Epithelial cell of alveolus of lung (primary cell): ENCODE measurements at places on chromosomes 2 and 18. TPM values are rescaled to one million over a fixed set of nuclear protein-coding genes. Genes with fewer than 3 reads are reported as not detected.

RTN4 gene
- total RNA-seq, result 356 and 458 TPM in 2 replicates

KCTD1 gene
- total RNA-seq, result 14.4 and 20.3 TPM in 2 replicates

PRKAG3 gene
- 0.40 TPM in 1 of 2 replicates, not detected in the other for total RNA-seq

MEP1B gene
- total RNA-seq, result not detected in 2 replicates

TBR1 gene
- total RNA-seq, result under 0.01 and 0.32 TPM in 2 replicates

KATNAL2 gene
- 0.65 and 1.1 TPM in 2 replicates for total RNA-seq

SLC4A3 gene
- 3.8 and 4.0 TPM in 2 replicates for total RNA-seq

NAT8 gene
- total RNA-seq, result not detected in 2 replicates

FSHR gene
- not detected in 2 replicates for total RNA-seq

ANKRD62 gene
- not detected in 2 replicates for total RNA-seq

CROCC2 gene
- total RNA-seq, result 0.80 TPM in 1 of 2 replicates, not detected in the other

FAM117B gene
- 2.6 and 5.9 TPM in 2 replicates for total RNA-seq

ALK gene
- total RNA-seq, result not detected in 2 replicates

COL3A1 gene
- total RNA-seq, result 1,834 and 2,433 TPM in 2 replicates

TRIM54 gene
- 0.24 TPM in 1 of 2 replicates, not detected in the other for total RNA-seq

WNT10A gene
- total RNA-seq, result 0.08 TPM in 1 of 2 replicates, not detected in the other

PER2 gene
- total RNA-seq, result 1.6 and 1.8 TPM in 2 replicates

DCDC2C gene
- not detected in 2 replicates for total RNA-seq

FBXO36 gene
- 4.3 and 9.1 TPM in 2 replicates for total RNA-seq

HOXD4 gene
- not detected in 2 replicates for total RNA-seq

BCS1L gene
- 30.1 and 45.3 TPM in 2 replicates for total RNA-seq

NXPH2 gene
- total RNA-seq, result 0.13 TPM in 1 of 2 replicates, not detected in the other

GPBAR1 gene
- 0.26 and 0.88 TPM in 2 replicates for total RNA-seq

PAIP2B gene
- 0.52 and 1.0 TPM in 2 replicates for total RNA-seq

FOXD4L1 gene
- under 0.01 and 0.16 TPM in 2 replicates for total RNA-seq

ERFE gene
- 2.4 and 9.1 TPM in 2 replicates for total RNA-seq

SP5 gene
- total RNA-seq, result not detected in 2 replicates
